ENCODE measurements at places on chromosomes 3 and 15.
A peak's percentile ranks its signal among the peaks of the same experiment; 100 is the strongest.

DNA sequence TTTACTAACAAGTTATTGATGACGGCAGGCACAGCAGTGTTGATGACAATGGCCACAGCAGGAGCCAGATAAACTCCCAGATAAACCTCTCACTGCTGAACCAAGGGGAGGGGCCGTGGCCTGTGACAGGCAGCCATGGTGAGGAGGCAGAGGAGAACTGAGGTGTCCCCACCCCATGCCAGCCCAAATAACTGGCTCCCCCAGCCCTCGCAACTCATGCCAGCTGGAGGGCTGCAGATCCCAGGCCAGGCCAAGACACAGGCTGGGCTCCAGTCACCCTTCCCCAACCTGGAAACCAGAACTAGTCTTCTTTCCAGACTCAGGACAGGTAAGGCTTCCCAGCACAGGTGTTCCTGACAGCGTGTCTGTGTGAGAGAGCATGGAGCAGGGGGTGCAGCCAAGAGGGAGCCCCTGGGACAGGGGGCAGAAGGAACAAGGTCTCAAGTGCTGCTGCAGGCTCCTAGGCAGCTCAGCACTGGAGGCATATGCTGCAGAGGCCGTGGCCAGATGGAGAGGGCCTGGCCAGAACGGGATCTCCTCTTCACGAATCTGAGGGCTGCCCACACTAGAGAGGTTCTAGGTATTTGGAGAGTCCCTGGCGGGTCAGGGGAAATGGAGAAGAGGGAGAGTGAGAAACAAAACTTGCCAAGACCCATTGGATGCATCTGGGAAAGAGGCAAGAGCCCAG, 15.9 kb downstream of the PLA2G4F start:
- no peak for DNase-seq

- DNase-seq, result no peak
Observed at GRCh38 chr3:61807865-61808276, 246.5 kb downstream of the PTPRG start.

DNA sequence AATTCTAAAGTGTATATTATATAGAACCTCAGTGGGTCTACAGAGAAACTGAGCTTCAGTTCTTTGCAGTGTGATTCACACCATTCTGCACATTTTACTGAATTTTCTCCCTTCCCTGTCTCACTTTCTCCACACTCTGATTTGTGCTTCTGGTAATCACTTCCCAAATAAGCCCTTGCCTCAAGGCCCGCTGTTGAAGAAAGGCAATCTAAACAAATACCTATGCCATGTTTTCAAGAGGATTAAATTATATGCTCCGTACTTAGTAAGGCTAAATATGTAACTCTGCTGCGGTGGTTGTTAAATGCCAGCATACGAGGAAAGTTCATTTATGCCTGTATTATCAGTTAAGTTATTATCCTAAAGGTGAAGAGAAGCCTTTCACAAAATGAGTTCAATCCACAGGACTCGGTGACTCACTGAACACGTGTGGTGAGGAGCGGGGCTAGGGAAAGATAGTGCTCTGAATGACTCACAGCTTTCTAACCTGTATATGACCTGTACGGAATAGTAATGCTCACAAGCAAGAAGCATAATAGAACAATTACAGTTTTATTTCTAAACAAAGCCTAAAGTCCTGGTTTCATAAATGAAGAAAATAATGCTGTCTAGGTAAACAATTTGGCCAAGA, 25.1 kb downstream of the CNTN6 start:
- no peak for DNase-seq

GRCh38 chr3:106715286-106715685, 662.0 kb upstream of the CCDC54 start:
- no peak for DNase-seq

DNA sequence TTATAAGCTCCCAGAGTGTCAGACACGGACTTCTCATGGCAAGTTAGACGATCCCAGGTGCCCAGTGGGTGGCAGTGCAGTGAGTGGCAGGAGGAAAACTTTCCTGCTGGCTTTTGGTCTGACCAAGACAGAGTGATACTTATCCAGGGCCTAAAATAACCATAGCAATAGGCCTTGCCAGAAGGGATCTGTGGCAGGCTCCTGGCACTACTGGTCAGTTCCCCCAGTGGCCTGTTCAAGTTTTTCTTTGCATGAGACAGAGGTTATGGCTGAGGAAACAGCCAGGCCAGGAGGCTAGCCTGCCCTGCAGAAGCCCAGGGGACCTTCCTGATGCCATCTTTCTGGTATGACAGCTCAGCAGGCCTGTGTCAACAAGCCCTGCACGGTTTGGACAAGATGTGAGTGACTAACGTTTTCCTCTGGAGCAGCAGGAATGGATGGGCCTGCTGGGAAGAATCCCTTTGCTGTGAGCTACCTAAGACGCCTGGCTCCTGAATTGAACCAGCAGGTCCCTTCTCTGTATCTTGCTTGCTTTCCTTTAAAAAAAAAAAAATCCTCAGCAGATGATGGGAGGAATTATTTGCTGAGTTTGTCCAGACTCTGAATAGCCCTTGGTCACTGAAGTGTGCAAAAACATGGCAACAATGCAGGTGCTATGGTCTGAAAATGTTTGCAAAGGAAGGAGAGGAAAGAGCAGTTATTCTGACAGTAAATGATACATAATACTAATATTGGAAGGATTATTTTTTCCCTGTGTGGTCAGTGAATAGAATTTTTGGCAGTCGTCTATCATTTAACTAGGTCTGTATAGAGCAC, 18.0 kb downstream of the SCG5 start:
- DNase-seq, result peak; percentile 62

- no peak for DNase-seq
Observed at GRCh38 chr3:59884409-59884808, 834.6 kb upstream of the CFAP20DC start.

DNA sequence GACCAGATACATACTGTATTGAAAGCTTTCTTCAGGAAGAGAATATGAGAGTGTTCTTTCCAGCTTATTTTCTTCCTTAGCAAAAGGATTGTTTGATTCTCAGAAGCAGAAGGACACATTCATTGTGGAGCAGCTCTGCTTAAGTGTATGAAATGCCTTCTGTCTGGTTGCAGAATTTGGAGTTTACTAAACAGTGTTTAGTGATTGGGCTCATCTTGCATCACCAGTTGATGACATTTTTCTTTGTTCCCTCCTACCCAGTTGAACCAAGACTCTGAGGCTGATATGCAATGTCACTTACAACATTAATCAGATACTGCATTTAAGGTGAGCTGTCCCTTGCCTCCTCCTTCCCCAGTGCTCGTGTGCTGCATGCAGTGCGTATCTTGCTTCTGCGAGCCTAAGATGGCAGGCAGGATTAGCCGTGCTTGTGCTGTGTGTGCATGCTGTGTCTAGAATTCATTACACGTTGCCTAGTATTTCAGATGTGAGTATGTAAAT, 18.4 kb downstream of the ZBTB38 start:
- no peak for DNase-seq
